ENCODE measurements at places on chromosomes 3 and 15.

GRCh38 chr3:46110701-46111493 lies 83.6 kb upstream of the XCR1 start:
- no peak for DNase-seq

DNA sequence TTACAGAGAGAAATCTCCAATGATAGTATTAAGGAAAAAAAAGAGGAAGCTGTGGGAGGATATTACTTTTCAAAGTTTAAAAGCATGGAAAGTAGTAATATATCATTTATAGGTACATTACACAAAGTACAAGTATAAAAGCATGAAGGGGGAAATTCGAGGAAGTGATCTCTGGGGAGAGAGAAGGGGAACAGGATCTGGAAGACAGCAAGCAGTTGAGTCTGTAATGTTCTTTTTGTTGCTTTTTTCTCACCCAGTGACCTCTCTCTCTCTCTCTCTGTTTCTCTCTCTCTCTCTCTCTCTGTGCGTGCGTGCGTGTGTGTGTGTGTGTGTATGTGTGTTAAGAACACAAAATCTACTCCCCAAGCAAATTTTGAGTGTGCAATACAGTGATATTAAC lies 10.2 kb downstream of the C3orf20 start:
- no peak for DNase-seq

DNA sequence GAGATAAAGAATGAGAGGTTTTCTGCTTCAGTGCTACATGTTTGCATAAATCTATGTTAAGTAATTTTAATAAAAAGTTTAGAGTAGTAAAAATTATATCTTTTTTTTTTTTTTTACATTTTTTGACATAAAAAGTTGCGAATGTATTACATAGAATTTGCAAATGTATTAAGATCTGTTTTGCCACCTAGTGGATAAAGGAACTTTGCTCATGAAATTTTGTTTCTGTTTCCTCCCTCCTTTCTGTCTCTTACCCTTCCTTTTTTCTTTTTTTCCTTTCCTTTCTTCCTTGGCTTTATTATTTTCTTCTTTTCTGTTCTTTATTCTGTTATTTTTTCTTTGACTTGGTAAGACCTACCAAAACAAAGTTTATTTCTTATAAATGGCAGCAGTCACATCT lies 58.5 kb upstream of the UTS2B start:
- DNase-seq: no peak

GRCh38 chr3:155297100-155297499 lies 3.6 kb upstream of the STRIT1 start:
- no peak for DNase-seq

GRCh38 chr15:48415036-48415886 lies 84.0 kb downstream of the DUT start:
- DNase-seq: no peak

DNA sequence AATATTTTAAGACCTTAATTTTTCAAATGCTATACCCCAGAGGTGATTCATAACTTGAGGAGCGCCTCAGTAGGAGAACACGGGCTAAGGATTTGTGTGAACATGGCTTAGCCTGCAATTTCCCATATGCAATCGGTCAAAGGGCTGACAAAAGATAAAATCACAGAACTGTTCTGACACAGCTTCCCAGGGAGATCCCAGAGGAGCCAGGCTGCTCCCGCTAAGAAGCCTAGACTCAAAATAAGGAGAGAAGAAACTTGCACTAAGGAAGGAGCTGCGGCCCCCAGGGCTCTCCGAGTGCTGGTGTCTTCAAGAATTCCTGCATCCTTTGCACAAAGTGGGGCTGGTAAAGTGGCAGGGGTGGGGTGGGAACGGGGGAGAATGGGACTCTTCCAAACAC lies 106.3 kb upstream of the DLG1 start:
- no peak for DNase-seq

GRCh38 chr3:24440760-24441464 lies 53.7 kb downstream of the THRB start:
- no peak for DNase-seq

- DNase-seq: no peak
Observed at GRCh38 chr3:85170646-85171045, 211.9 kb downstream of the CADM2 start.

GRCh38 chr3:4633078-4634004 lies 140.2 kb downstream of the ITPR1 start:
- DNase-seq: peak; percentile 6

DNA sequence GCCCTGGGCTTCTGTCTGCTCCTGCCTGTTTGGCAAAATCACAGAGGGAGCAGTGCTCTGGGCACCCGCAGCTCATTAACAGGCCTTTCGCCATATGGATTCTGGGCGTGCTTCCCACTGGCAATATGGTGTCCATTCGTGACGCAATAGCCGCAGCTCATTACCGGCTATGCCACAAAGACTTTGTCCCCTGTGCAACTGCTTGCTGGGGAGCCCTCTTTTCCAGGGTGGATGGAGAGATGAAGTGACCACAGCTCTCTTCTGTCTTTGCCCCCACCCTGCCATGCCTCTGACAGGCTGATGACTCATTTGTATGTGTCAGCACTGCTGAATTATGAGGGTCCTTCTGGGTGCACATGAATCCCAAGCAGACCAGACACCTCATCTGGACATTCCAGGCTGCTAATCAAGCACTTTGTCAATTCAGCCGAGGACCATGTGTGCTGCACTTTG lies 214.3 kb upstream of the FEZF2 start:
- DNase-seq: no peak

- peak; percentile 6 for DNase-seq
Observed at GRCh38 chr3:143775459-143775858, 72.8 kb downstream of the SLC9A9 start.

DNA sequence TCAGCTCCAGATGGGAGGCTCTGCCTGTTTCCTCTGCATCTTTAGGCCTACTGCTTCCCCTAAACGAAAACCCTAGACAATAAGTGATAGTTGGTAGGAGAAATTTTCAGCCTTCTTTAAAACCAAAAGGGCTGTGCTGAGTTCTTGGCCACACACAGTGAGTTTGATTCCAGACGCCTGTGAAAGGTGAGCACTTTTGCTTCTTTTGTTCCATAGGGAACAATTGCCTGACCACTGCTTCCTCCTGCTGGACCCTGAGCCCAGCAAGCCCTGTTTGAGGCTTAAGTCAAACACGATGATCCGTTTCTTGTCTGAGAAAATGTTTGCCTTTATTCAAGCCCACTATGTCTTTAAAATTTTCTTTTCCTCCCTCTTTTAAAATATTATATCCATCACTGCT lies 493.9 kb downstream of the ZIC1 start:
- no peak for DNase-seq

DNA sequence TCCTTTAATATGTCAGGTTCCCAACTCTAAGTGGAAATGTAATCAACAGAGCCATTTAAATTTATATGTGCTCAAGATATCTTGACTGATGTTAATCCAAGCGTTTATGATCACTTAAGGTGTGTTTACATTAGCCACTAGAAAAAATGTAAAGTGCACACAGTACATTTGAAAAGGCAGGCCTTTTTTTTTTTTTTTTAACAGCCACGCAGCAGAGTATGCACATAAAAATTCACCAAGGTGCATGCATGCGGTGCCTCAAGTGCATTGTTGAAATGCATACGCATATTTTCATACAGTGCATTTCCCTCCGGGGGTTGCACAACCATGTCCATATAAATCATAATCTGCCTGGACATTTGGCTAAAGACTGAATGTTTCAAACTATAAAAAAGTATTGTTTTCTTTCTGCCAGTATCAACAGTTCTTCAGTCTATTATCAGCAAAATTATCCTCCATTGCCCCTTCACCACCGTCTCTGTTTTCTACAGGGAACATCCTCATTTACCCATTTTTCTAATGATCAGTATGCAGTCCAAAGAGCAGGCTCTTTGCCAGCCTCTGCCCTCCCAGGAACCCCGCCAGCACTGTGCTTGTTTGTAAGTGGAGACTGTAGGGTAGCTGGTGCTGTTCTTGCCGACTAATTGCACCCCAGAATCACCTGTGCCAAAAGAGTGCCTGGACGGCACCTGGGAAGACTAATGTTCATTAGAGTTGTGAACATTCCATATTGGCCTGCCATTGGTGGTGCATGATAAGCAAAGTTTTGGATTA lies 611.2 kb upstream of the CFAP20DC start:
- DNase-seq: no peak

GRCh38 chr3:51799879-51800749 lies 21.1 kb upstream of the IQCF6 start:
- no peak for DNase-seq

DNA sequence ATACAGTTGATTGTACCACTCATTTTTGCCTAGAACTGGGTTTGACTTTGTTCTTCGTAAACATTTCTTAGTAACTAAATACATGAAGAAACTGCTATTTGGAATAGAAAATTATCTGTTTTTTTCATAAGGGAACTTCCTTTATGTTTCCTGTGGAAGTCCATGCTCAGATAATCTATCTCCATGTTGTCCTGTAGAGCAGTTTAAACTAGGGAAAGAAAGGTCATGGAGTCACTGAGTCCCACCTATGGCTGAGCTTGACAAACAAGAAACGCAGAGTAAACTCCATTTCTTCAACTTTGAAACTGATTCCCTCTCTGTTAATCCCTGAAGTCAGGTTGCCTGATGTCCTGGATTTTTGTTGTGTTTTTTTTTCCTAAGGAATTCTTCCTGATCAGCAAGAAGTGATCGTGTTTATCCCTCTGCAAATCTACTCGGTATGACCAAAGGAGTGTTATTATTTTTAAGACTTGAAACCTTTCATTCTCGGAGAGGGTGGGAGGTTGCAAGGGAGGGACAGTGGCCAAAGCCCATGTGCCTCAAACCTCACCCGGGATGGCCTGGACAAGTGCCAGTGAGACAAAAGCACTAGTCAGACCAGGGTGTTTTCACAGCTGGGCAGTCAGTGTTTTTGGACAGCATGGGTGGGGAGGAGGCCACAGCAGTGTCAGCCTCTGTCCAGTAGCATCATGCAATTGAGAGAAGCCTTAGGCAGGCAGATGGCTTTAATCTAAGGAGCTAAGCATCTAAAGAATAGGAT lies 129.8 kb upstream of the PHLDB2 start:
- DNase-seq: no peak

- no peak for DNase-seq
Observed at GRCh38 chr3:59820352-59820934, 770.6 kb upstream of the CFAP20DC start.

DNA sequence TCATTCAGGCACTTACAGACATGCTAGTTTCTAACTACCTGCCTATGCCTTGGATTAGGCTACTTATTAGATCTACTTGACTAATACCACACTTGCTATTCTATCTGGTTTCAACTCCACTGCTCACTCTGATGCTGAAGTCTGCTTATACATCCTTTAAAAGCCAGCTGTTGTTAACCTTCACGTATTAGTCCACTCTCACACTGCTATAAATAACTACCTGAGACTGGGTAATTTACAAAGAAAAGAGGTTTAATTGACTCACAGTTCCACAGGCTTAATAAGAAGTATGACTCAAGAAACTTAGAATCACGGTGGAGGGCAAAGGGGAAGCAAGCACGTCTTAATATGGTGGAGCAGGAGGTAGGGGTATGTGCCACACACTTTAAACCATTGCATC lies 47.7 kb upstream of the ANKRD28 start:
- DNase-seq: no peak

GRCh38 chr3:166759736-166760513 lies 620.2 kb downstream of the ZBBX start:
- no peak for DNase-seq

DNA sequence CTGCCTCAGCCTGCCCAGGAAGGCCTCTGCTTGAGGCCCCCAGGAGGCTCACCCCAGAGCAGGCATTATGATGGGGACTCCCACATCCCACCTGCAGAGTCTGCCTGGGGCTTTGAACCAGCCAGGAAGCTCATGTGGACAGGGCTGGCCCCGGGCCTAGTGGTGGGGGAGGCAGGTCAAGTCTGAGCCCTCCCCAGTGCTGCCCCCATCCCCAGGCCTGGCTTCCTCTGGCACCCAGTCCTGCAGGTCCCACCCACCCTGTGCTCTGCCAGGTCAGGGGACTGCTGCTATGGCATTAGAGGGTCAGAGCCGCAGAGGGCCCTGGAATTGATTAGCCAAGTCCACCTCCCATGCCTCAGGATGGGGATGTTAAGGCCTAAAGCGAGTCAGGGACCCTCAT lies 17.6 kb upstream of the VPS33B start:
- DNase-seq: no peak

DNA sequence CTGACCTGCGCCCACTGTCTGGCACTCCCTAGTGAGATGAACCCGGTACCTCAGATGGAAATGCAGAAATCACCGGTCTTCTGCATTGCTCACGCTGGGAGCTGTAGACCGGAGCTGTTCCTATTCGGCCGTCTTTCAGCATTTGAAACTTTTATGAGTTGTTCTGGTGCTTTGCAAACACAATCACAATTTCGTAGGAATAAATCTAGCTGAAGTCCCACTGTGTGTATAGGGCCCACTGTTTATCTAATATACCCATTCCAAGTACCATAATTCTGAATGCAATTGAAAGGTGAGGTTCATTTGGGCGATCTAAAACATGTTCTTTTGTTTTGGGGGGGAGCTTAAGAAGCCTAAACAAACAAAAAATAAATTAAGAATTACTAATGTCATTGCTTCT lies 572.1 kb downstream of the FGF12 start:
- no peak for DNase-seq

DNA sequence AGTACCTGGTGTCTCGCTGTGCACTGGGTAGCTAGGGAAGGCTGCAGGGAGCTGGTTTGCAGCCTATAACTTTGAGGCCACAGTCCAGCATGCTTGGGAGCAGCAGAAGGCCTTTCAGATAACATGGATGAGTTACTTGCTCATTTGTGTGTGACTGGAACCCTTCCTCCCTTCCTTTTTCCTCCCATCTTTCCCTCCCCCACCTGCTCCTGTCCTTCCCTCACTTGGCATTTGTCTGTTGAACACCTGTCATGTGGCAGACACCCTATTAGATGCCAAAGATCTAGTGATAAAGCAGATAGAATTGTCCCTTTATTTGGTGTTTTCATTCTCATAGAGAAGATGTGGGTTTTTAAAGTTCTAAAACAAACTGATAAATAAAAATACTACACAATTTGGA lies 71.6 kb downstream of the LRTM1 start:
- no peak for DNase-seq

Data from activated CD4-positive, alpha-beta T cell treated with anti-CD3 and anti-CD28 coated beads for 4 hours (primary cell).